Stimulated activated CD4-positive, alpha-beta T cell treated with anti-CD3 and anti-CD28 coated beads, Interleukin-2, amount 100 ng/mL, for 4 hours (primary cell): ENCODE measurements at places on chromosomes 1 and 21.

DNA sequence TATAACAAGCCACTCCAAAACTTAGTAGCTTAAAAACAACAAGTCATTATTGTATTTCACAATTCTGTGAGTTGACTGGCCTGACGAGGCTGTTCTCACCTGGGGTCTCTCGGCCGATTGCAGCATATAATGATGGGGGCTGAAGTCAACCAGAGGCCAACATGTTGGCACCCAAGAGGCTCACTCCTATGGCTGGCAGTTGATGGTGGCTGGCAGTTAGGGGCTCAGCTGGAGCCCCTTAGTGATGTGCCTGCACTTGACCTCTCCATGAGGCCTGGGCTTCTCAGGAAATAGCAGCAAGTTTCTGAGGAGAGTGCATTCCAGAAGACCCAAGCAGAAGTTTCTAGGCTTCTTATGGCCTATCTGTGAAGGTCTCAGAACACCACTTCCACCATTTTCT lies 459.4 kb downstream of the NPHP4 start:
- DNase-seq, result no peak

GRCh38 chr1:172391976-172392375 lies 28.5 kb upstream of the C1orf105 start:
- no peak for DNase-seq

- no peak for DNase-seq
Measured at GRCh38 chr1:65434760-65435159, 14.3 kb downstream of the LEPR start.

- no peak for DNase-seq
Measured at GRCh38 chr1:97364086-97364485, 556.7 kb downstream of the DPYD start.

DNA sequence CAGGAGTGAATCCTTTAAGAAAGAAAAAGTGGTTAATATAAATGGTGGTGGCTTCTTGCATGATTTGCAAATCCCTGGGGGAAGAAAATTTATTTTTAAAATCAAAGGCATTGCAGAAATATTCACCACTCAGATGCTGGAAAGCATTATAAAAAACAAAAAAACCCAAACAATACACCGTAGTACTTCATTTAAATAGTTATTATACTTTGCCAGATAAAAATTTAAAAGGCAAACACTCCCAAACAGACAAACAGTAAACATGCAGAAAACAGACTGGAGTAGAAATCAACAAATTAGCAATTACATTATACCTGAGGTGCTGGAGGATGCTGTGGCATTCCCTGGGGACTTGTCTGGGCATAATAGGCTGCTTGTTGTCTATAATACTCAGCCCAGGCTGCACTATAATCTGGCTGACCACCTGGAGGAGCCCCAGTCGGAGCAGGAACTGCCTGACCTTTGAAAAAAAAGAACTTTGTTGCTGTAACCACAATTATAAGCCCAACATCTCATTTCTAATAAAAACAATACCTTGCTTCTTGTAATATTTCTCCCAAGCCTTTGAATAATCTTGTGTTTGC lies 29.9 kb downstream of the FUBP1 start:
- no peak for DNase-seq

DNA sequence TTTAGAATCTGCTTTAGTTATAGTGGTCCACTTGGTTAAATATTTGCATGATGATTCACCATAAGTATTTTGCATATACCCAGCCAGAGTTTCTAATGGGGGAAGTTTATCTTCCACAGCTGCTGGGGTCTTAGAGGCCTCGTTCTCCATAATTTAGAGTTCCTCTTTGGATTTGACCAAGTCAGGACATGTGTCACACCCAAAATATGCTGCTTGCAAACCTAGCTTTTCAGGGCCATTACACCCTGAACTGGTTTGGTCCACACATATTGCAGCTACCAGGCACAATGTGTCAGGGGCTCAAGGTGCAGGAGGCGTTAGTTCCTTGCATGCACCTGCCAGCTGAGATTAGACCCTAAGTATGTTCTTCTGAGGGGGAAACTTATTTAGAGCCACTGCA lies 17.1 kb upstream of the FMO4 start:
- no peak for DNase-seq

GRCh38 chr1:9105336-9105867 lies 23.5 kb downstream of the GPR157 start:
- no peak for DNase-seq

DNA sequence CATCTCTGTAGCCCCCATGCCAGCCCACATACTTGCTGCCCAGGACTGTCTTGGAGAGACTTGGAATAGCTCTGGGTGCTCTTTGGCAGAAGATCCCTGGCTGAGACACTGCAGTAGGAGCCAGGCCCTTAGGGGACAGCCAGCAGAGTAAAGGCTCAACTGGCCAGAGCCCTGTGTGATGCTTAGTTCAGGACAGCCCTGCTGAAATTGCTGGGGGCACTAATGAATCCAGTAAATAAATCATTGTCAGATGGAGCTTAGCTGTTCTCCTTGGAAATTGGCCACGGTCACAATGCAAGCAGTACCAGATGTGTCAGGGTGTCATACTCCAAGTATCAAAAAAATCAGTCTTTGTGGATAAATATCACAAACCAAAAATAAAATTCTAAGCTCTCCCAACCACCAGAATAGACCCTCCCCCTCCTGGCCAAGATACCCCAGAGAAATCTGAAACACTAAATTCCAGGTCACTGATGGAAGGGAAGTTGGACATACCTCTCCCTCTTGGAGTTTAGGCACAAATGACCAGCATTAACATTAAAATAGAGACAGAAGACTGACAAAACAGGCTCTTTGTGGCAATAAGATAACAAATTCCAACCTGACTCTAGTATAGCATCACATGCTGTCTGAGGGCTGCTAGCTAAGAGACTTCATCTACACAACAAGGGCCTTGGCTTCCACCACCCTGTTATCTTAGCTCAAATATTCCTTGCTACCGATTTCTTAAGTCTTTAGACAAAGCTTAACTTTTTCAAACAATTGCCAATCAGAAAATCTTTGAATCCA lies 83.2 kb upstream of the DNAH14 start:
- DNase-seq, result no peak

DNA sequence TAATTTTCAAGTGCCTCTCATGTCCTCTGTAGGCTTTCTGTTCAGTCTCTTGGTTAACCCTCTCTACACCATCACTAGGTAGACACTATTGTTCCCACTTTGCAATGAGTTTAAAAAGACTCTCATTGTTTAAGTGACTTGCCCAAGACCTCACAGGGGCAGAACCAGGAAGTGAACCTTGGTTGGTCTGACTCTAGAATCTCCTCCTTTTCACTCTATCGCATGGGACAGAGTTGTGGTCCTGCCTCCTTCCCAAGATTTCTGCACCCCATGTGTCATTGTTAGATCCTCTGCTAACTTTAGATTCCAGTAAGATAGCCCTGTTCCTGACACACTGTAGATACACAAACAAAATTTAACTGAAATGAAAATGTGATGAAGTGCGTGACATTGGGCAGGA lies 481.7 kb upstream of the USP24 start:
- no peak for DNase-seq

DNA sequence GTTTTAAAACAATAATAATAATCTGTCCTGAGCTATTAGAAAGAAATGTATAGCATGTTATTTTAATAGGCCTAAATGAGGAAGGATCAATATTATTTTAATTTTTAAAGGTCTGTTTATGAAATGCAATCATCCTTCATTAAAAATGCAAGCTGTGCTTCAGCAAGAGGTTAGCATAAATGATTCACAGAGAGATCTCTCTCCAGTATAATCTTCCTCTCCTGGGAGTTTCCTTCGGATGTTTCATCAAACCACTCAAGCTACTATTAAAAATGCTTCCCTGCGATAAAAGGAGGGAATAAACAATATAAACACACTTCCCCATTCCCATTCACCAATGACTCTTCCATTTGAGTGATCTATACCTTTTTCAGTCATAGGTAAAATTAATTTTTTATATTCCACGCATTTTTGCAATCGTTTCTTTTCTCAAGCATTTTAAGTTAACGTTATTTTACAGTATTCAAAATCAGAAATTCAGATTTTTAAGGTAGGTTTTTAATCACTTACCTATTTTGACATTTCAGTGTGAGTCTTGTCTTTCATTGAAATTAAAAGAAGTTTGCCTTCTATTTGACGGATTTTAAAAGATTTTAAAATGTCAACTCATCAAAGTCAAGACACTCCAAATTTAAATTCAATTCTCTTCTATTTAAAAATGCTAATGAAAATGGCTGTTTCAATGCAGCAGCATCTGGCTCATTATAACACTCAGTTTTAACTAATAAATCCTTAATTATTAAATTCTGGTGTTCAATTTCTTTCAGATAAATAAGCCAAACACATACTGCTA lies 64.3 kb downstream of the RERE start:
- DNase-seq, result no peak

DNA sequence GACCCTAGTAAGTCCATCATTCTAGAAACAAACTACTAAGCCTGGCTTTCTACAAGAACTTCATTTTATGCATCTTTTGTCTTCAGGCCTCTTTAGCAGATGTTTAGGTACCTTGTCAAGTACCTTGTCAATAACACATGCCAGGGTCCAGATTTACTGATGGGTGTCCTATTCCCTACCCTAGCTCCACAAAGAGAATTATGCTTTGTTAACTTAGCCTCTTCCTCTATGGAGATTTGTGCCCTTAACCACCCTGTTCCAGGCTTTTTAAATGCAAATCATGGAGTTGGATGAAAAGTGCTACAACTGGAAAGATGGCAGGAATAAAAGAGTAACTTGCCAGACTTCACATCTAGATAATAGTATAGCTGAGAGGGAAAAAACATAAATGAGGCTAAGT lies 42.7 kb downstream of the SPATA46 start:
- DNase-seq, result no peak

DNA sequence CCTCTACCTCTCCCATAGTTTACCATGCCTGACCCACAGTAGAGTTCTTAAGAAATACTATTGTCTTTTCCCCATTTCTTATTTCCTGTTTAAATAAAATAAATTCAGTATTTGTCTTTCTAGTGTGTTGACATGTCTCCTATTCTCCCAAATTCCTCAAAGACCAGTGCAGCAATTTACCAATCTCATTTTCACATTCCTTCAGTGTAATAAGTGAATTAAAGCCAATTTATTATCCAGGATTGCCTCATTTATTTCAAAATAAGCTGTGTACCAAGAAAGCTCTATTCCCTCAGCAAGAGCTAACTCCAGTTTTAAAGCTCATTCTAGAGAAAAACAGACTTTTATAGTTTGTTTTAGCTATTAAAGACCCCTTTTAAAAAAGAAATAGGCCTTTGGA lies 49.9 kb downstream of the DISC1 start:
- DNase-seq, result no peak

DNA sequence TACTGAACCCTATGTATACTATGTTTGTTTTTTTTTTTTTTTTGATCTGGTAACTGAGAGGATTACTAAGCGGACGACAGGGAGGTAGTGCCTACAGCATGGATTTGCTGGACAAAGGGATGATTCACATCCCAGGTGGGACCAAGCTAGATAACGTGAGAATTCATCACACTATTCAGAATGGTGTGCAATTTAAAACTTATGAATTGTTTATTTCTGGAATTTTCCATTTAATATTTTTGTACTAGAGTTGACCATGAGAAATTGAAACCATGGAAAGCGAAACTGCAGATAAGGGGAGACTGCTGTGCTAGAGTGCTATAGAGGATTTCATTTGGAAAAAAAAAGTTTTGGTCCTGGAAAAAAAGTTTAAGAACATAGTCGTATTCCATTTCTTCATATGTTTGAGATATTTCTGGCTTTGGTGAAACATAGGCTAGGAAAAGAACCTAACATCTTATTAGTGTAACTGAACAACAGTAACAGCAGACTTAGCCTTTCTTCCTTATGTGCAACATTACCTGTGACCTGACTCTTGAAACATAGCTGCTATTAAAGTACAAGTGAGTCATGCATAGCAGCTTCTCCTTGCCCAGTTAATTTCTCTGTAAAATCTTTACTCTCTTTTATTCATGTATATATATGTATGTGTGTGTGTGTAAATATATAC lies 202.5 kb downstream of the FGGY start:
- DNase-seq, result no peak

- DNase-seq, result no peak
Measured at GRCh38 chr21:41562101-41563000, 54.4 kb upstream of the TMPRSS2 start.

GRCh38 chr21:21182401-21183010 lies 184.3 kb downstream of the NCAM2 start:
- no peak for DNase-seq

- DNase-seq, result no peak
Measured at GRCh38 chr1:93129507-93130099, 50.5 kb downstream of the MTF2 start.

- no peak for DNase-seq
Measured at GRCh38 chr1:112636056-112636455, 16.4 kb downstream of the CAPZA1 start.

DNA sequence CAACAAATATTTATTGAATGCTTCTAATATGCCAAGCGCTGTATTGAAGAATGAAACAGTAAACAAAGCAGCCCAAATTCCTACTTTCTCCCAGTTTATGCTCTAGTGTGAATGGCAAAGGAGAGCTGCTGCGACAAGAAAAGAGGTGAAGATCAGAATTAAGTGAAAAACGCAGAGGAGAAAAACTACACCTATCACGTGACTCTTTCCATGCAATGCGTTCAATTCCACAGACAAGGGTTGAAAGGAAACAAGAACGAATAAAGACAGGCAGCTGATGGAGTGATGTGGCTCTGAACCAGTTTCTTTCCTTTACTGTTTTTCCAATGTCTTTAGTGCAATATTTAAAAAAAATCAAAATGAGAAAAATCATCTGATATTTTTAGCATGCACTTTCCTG lies 23.6 kb downstream of the MT1HL1 start:
- DNase-seq, result no peak

DNA sequence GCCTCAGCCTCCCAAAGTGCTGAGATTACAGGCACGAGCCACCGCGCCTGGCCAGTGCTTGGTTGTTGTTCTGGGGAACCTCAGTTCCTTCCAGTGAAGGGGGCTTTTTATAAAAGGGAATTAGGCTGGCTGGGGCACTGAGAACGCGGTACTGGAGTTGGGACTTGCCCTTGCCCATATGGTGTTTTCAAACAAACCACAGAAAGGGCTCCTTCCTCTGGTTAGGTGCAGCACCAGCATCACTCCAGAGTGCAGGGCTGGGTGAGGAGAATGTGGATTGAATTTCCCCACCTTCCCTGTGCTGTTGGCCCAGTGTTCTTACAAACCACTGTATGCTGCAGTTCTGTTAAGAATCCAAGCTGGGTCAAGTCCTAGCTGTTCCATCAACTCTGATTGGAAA lies 5.3 kb downstream of the MAN1C1 start:
- DNase-seq, result no peak

DNA sequence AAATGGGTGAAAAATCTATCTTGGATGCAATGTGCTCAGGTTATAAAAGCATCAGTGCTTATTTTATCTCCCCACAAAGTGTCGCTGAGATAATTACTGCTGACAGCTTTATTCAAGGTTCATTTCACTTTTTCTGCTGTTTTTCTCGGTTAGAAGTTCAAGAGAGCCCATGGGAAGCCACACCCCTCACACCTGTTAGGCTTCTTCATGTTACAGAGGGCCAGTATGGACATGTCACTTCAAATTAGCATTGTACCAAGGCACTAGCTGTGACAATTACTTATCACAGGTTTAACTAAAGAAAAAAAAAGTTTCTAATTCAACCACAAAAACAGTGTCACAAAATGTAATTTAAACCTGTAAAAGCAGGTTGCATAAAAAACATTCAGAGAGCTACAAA lies 187.3 kb upstream of the DMRTA2 start:
- no peak for DNase-seq

GRCh38 chr1:85582687-85583591 lies 2.4 kb downstream of the CCN1 start:
- no peak for DNase-seq
